Smooth muscle cell of trachea (primary cell): ENCODE measurements at places on chromosomes 7 and 10. TPM values are rescaled to one million over a fixed set of nuclear protein-coding genes. Genes with fewer than 3 reads are reported as not detected.

SMO gene
- total RNA-seq, result 3.2 and 17.4 TPM in 2 replicates

ABCB4 gene
- 4.6 and 4.8 TPM in 2 replicates for total RNA-seq

ASZ1 gene
- not detected in 2 replicates for total RNA-seq

DNMBP gene
- 29.9 and 31.4 TPM in 2 replicates for total RNA-seq

GIMAP6 gene
- total RNA-seq, result 0.15 TPM in 1 of 2 replicates, not detected in the other

LRRC61 gene
- total RNA-seq, result 0.15 and 3.3 TPM in 2 replicates
